Endothelial cell of coronary artery (primary cell): ENCODE measurements at places on chromosomes 1 and 21. TPM values are rescaled to one million over a fixed set of nuclear protein-coding genes. Genes with fewer than 3 reads are reported as not detected.

SPRR2F gene
- total RNA-seq: not detected in 2 replicates

ZC3H12A gene
- total RNA-seq: 3.1 and 5.8 TPM in 2 replicates

SLC35F3 gene
- total RNA-seq: not detected in 2 replicates

DNASE2B gene
- total RNA-seq: not detected in 2 replicates

LAMB3 gene
- total RNA-seq: 14.0 and 21.8 TPM in 2 replicates

AVPR1B gene
- under 0.01 TPM in 1 of 2 replicates, not detected in the other for total RNA-seq

KCNA2 gene
- total RNA-seq: not detected in 2 replicates

DHX9 gene
- 184 and 231 TPM in 2 replicates for total RNA-seq

FCER1G gene
- 0.36 and 0.47 TPM in 2 replicates for total RNA-seq

BARHL2 gene
- not detected in 2 replicates for total RNA-seq

TDRD5 gene
- not detected in 2 replicates for total RNA-seq

HES5 gene
- 0.47 TPM in 1 of 2 replicates, not detected in the other for total RNA-seq

PGLYRP3 gene
- not detected in 2 replicates for total RNA-seq

LRRC53 gene
- total RNA-seq: not detected in 2 replicates

WASF2 gene
- 24.7 and 36.5 TPM in 2 replicates for total RNA-seq

TLCD4 gene
- total RNA-seq: under 0.01 TPM in 2 replicates
